CD4-positive, alpha-beta T cell treated with Interferon gamma for 1 hour (primary cell): ENCODE measurements at places on chromosomes 4 and X.

GRCh38 chrX:140661643-140662042, 47.9 kb upstream of the LINC00632 start:
- DNase-seq: no peak

DNA sequence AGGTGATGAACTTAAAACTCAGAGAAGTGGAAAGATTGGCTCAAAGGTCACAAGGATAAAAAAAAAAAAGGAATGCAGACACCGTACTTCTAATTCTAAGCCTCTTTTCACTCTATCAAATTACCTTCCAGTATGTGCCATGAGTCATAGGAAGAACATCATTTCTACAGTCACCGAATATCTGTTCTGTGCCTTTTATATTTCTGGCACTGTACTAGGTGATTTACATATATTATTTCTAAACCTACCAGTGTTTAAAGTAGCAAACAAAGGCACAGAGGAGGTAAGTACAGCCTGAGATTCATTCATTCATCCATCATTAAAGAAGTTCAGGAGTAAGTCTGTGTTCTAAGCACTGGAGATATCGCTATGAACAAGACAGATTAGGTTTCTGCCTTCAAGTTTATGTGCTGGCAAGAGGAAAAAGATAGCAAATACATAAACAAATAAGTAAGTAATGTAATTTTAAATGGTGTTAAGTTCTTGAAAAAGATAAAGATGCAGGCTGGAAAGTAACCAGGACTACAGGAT, 65.3 kb downstream of the PALLD start:
- DNase-seq: no peak

DNA sequence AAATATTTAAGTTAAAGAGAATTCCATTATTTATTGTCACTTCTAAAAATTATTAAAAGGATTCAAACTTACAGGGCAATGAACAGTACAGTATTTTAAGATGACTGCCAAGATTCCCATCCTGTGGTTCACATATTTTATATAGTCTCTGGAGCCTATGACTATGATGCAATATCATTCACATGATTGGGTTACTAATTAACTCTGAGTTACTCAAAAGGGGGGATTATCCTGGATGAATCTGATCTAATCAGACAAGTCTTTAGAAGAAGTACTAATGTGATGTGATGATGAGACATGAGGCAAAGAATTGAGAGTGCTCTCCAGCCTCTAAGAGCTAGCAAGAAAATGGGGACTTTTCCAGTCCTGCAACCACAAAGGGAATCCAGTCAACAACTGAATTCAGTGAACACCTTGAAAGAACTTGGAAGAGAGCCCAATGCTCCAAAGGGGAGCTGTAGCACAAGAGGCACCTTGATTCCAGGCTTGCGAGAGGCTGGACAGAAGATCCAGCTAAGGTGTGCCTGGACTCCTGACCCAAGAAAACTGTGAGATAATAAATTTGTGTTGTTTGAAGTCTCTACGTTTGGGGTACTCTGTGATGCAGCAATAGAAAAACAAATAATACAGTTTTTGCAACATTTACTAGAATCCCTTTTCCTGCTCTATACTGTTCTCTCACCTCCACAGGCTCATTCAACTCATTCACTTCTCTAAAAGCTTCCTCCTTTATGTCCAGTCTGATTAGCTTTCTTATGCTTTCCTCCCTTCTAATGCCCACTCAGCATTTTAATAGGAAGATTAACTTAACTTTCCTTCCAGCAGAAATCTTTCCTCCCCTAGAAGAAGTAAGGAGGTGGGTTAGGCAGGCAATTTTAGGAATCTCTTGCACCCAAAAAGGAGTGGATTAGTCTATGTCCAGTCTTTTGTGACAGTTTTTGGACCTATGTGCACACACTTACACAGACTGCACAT, 133.8 kb upstream of the LCORL start:
- no peak for DNase-seq

- DNase-seq: no peak
Observed at GRCh38 chr4:140004549-140004895, 149.5 kb downstream of the MAML3 start.

DNA sequence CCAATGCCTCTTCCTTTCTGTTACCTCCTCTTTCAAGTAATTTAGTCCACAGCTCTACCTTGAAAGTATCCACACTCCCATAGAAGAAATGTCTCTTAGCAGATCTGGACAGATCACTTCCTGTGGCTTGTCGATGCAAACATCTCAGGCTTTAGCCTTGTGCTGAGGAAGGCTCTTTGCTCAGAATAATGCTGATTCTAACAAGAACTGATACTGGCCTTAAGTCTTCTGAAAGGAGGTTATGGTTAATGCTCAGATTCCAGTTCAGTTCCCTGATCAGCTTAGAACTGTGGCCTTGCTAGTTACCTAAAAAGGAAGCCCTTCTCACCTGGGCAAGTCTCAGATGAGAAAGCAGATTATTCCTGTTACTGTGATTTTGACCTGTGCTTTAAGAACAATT, 230.1 kb upstream of the FAT4 start:
- no peak for DNase-seq

- no peak for DNase-seq
Observed at GRCh38 chr4:9845791-9846493, 64.5 kb downstream of the DRD5 start.

- peak; percentile 43 for DNase-seq
Observed at GRCh38 chr4:6180841-6181631, 19.3 kb downstream of the JAKMIP1 start.

DNA sequence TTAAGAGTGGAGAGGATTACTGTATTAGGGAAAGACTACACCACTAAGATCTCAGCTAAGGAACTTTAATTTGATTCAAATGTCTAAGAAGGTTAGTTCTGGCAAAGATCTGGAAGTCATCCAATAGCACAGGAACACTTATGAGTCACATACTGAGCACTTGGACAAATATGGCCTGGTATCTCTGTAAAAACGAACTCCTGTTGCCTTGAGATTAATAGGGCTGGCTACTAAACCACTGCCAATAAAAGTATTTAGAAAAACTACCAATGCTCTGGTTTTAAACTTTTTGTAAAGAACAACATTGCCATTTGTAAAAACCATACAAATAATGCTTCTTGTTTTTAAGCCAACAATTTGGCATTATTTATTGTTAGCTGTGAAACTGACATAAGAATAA, 70.5 kb downstream of the SEC24D start:
- DNase-seq: no peak

DNA sequence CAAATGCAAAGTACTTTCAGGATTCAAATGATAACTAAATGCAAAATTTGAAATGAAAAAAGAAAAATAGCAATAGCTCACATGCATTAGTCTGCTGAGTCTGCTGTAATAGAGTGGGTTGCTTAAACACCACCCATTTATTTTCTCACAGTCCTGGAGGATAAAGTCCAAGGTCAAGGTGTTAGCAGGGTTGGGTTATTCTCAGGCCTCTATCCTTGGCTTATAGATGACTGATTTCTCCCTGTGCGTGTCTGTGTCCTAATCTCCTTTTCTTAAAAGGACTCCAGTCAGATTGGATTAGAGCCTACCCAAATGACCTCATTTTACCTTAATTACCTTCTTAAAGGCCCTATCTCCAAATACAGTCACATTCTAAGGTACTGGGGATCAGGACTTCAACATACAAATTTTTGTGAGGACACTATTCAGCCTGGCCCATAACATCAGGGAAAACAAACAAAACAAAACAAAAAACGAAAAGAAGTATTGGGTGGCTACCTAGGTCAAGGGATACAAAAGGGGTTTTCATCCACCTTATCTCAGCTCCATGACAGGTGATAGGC, 6.3 kb upstream of the TBL1X start:
- DNase-seq: no peak

GRCh38 chrX:39309018-39309635, 507.9 kb downstream of the MID1IP1 start:
- peak; percentile 31 for DNase-seq

- DNase-seq: no peak
Observed at GRCh38 chrX:129840344-129840743, 3.3 kb downstream of the ZDHHC9 start.

DNA sequence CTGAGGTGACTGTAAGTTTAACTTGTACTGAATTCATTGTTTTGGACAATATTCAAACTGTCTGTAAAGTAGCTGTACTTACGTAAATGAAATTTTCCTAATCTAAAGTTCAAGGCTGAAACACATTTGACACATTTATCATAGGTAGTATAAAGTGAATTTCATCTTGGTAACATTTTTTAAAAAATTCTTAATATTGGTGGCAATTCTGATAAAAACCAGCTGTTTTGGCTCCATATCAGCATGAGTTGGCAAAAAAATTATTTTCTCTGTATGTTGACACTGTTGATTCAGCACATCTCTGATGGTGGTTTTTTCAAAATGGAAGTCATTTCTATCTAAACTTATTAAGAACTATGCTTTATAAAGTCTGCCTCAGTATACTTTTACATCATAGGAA, 30.9 kb downstream of the CXorf58 start:
- DNase-seq: no peak

- DNase-seq: no peak
Observed at GRCh38 chrX:106730401-106730800, 3.9 kb downstream of the RNF128 start.

DNA sequence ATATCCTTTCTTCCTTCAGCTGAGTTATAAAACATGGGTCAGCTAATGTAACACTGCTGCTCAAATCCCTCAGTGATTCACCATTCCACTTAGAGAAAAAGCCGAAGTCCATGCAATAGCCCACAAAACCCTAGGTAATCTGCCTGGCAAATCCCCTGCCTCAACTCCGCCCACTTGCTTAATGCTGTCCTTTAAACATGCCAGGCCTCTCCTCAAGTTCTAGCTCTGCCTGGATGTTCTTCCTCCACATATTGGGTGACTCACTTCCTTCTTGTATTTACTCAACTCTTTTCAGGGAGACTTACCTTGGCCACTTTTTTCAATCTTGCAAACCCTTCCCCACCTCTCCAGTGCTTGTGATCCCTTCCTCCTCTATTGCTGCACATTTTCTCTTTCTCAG, 89.8 kb downstream of the EMCN start:
- DNase-seq: no peak

- no peak for DNase-seq
Observed at GRCh38 chr4:182465979-182466378, 222.8 kb downstream of the TENM3 start.

GRCh38 chr4:19694812-19695211, 556.9 kb upstream of the SLIT2 start:
- no peak for DNase-seq

DNA sequence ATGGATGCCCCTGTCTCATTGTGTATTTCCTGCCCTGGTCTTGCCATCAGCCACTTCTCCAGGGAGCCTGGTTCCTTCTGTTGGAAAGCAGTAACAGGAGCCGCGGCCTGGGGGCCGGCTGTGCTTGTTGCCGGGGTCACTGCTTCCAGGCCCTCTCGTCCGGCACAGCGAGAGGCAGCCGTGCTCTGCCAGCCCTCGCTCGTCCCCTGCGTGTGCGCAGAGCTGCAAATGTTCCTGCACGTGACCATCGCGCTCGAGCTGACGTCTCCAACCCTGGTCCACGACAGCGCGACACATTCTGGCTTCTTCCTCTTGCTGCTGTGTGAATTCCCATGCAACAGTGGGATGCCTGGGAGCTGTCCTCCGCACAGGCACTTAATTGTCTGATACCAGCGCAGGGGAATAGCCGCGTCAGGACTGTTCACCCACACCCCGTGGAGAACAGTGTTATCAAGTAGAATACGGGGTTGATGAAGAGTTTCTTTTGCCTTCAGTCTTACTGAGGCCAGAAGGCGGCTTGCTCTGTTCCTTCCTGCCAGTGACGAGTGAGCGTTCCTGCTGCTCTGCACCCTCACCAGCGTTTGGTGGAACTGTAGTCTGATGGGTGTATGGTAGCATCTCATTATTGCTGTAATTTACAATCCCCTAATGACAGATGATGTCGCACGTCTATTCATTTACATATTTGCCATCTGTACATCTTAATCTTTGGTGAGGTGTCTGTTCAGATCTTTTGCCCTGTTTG, 12.3 kb downstream of the PDE6B start:
- DNase-seq: no peak

DNA sequence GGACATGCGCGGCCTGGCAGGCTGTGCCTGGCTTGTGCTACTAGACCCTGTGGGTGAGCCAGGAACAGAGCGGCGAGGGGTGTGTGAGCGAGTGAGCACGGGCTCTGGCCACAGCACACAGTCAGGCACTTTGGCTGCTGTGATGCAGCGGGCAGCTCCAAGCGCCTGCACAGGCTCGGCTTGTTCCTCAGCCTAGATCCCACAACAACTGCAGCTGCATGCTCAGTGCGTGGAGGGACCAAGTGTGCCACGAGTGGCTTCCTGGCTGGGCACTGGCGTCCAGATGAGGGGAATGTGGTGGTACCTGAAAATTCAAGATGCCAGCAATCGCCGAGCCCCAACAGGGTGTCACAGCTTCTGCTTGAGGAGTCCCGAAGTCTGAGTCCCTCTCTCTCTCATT, 1056.6 kb downstream of the RAPGEF2 start:
- no peak for DNase-seq

GRCh38 chr4:103272174-103272573, 74.0 kb upstream of the CENPE start:
- DNase-seq: no peak
